ENCODE measurements at places on chromosomes 5 and 9.
A peak's percentile ranks its signal among the peaks of the same experiment; 100 is the strongest.

DNA sequence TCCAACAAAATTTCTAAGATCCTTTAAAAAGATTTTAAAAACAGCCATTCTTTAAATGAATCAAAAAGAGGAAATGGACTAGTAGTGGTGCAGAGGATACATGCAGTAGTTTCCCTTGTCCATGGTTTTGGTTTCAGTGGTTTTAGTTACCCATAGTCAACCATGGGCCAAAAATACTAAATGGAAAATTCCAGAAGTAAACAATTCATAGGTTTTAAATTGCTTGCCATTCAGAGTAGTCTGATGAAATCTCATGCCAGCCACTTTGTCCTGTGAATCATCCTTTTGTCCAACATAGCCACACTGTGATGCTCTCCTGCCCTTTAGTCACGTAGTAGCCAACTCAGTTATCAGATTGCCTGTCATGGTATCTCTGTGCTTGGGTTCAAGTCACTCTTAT, 286.1 kb downstream of the ANXA1 start:
- DNase-seq: no peak

- no peak for DNase-seq
Observed at GRCh38 chr9:97315550-97315949, 8.1 kb downstream of the CCDC180 start.

- no peak for DNase-seq
Observed at GRCh38 chr5:125575171-125575890, 828.9 kb upstream of the ZNF608 start.

DNA sequence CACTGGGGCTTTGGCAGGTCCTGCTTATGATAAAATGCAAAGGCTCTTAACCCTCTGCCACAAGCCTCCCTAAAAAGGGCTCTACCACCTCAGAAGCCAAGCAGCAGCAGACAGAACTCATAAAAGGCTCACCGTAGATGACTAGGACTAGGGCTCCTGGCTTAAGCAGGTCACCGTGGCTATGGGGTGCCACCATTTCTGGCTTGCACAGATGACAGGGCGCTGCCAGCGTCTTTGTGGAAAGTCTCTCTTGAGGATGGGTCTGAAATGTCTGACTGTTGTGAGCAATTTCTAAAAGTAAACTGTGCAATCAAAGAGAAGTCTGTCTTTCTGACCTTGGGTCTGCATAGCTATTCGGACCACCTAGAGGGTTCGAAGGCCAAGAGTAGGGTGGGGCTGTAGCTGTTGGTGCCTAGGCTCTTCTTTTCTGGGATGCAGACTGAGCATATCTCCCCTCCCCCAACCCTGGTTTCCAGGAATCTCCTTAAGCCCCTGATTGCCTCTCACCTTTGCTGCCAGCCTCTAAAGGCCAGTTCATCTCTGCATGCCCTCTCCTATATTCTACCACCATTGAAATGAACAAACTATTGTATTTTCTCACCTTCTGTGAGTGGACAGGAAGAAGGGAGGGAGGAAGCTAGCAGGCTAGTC, 307.4 kb downstream of the ARHGAP26 start:
- no peak for DNase-seq

DNA sequence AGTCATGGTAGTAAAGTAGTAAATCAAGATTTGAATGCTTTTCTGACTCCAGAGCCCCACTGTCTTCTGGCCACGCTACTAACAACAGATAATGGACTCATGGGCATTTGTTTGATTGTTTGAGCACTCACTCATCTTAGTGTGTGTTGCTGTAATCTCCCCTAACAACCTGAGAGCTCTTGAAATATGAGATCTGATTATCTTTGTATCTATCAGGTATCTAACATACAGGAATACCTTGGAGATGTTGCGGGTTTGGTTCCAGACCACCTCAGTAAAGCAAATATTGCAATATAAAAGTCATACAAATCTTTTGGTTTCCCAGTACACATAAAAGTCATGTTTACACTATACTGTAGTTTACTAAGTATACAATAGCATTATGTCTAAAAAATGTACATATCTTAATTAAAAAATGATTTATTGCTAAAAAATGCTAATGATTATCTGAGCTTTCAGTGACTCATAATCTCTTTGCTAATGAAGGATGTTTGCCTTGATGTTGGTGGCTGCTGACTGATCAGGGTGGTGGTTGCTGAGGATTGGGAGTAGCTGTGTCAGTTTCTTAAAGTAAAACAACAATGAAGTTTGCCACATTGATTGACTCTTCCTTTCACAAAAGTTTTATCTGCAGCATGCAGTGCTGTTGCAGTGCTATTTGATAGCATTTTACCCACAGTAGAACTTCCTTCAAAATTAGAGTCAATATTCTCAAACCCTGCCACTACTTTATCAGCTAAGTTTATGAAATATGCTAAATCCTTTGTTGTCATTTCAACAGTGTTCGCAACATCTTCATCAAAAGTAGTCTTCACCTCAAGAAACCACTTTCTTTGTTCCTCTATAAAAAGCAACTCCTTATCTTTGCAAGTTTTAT, 92.2 kb downstream of the ZNF462 start:
- DNase-seq: no peak

DNA sequence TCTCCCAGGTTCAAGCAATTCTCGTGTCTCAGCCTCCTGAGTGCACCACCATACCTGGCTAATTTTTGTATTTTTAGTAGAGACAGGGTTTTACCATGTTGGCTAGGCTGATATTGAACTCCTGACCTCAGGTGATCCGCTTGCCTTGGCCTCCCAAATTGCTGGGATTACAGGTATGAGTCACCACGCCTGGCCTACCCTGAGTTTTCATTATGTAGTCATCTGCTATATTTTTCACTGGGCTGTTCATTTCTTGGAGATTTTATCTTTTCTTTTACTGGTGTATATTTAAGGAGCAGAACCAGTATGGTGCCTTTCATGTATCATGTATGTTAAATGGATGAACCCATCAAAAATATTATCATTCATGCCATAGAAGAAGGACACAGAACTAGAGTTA, 377.0 kb upstream of the ACTBL2 start:
- no peak for DNase-seq

- no peak for DNase-seq
Observed at GRCh38 chr5:56145511-56145910, 87.6 kb downstream of the ANKRD55 start.

DNA sequence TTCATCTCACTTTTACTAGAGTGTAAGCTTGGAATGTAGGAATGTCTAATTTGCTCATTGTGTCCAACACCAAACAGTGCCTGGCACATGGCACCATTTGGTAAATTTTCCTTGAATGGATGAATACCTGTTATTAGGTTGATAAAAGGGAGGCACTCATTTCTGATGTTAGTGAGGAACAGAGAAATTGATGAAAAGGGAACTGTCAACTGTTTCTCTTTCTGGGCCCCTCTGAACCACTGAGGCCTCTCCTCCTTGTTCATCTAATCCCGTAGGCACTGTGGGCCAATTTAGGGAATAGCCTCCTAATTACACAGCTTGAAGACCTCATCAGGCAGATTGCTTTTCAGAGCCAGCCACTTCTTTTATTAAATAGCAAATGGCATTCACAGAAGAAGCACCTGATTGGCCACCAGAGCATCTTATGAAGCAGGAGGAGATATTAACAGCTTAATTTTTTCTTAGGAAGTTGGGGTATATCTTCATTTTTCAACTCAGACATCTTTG, 22.6 kb downstream of the MRRF start:
- no peak for DNase-seq

- DNase-seq: no peak
Observed at GRCh38 chr5:124235576-124235975, 510.9 kb downstream of the ZNF608 start.

DNA sequence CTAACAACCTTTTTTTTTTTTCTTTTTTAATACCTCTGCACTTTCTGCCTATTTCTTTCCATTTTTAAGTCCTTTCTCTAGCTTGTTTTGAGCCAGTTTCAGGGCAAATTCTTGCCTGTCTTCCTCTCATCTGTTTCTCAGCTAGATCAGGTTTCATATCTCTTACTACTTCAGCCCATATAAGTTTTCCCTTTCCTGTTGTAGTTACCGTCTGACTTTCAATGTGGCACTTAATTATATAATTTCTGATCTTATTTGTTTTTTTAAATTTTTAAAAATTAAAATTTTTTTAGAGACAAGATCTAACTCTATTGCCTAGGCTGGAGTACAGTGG, 104.7 kb upstream of the ELL2 start:
- no peak for DNase-seq

DNA sequence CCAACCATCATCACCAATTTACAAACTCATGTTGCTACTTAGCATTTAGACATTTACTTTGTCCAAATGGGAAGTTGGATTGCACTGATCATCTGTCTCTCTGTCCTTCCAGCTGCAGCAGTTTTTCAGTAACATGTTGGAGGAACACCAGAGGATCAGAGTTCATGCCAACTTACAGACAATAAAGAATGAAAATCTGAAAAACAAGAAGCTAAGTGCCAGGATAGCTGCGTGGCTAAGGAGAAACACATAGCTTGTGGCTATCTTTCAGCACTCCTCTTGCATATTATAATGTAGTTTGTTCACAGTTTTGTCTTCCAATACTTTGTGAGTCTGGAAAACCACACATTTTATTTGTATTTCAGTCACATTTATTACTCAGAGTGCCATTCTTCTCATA, 6.4 kb upstream of the ARL14EPL start:
- DNase-seq: no peak

GRCh38 chr5:6902597-6902996, 189.4 kb downstream of the TENT4A start:
- DNase-seq: no peak

GRCh38 chr9:27763831-27764230, 190.6 kb upstream of the C9orf72 start:
- DNase-seq: no peak

DNA sequence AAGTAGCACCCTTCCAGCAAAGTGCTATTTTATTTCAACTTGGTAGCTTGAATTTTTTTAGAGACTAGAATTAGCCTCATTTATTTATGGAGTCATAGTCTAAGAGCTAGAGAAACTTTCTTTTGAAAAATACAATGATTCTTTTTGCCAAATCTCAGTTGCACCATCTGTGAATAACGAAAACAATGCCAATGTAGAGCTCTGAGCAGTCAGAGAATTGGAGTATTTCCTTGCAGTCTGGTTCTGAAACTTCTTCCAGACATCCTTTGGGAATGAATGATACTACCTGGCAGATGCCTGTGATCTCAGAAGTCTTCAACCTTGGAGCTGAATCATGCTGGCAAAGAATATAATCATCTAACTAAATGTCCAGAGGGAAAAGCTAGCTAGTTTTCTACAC, 511.5 kb upstream of the CYLC2 start:
- DNase-seq: no peak

GRCh38 chr5:60522292-60522905, 177.6 kb downstream of the DEPDC1B start:
- DNase-seq: no peak

- DNase-seq: peak; percentile 77
Observed at GRCh38 chr9:127388037-127388855, 8.7 kb upstream of the SLC2A8 start.

DNA sequence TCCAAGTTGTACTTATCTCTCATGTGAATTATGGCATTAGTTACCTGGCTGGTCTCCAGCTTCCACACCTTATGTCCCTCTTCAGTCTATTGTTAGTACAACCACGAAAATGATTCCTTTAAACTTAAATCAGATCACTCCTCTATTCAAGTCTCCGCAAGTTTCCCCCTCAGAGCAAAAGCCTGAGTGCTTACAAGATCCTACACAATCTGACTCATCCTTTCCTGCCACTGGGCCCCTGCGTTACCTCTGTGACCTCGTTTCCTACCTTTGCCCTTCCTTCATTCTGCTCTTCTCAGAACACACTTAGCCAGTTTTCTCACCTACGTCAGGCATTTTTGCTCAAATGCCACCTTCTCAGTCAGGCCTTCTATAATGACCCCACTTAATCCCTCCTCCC, 45.1 kb upstream of the GLIS3 start:
- no peak for DNase-seq

DNA sequence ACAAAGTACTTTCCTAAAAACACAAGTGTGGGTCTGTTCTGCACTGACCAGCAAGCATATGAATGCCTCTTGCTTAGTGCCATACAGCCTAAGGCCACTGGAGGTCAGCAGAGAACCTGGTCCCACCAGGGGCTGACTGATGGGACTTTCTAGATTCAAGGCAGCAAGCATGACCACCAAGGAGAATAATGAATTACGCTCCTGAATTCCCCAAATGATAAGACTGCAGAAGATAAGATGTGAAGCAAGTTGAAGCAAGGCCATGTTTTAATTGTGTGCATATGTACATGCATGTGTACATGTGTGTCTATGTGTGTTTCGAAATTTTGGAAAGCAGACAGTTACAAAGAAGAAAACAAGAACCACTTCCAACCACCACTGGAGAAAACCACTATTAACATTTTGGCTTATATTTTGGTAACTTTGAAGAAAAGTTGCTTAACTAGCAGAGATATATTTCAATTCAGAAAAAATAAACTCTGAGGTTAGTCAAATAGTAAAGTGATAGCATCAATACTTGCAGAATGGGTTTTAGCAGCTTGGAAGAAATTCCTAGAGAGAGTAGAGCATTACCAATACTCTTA, 70.5 kb downstream of the ERP44 start:
- peak; percentile 48 for DNase-seq

- DNase-seq: no peak
Observed at GRCh38 chr5:141172381-141173204, at the start of gene PCDHB7. TSS of gene PCDHB7 (plus strand) at chr5:141172644. CDS start at chr5:141172836, 192 bp downstream.

GRCh38 chr9:105693435-105694189, 729 bp upstream of the TMEM38B start:
- no peak for DNase-seq

- peak; percentile 56 for DNase-seq
Observed at GRCh38 chr5:32443541-32444430, 754 bp downstream of the ZFR start.

GRCh38 chr9:134355158-134355557, 28.9 kb downstream of the RXRA start:
- no peak for DNase-seq

- no peak for DNase-seq
Observed at GRCh38 chr5:150323092-150323491, 20.4 kb upstream of the ARSI start.

DNA sequence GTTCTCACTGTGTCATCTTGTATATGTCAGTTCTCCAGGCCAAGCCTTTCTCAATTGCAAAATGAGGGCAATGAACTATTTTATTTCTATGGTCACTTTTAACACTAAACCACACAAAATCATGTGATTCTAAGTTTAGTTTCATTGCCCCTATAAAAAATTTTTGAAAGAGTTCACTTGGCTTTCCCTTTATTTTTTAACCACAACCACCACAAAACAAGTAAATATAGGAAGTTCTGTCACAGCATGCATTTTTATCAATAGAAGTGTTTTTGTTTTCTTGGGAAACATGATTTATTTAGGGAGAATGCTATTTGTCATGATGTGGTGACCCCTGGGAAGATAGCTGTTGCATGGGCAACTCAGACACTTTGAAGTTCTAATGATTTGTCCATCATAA, 169.1 kb downstream of the CSNK1G3 start:
- no peak for DNase-seq
